ENCODE measurements at places on chromosomes 7 and 10.

GRCh38 chr7:92295391-92295790 is 49.6 kb downstream of the ANKIB1 start:
- no peak for DNase-seq

- DNase-seq, result no peak
Measured at GRCh38 chr7:151314401-151314800, 27.2 kb upstream of the NUB1 start.

GRCh38 chr10:13801907-13802288 is 215.1 kb downstream of the PRPF18 start:
- DNase-seq, result no peak

DNA sequence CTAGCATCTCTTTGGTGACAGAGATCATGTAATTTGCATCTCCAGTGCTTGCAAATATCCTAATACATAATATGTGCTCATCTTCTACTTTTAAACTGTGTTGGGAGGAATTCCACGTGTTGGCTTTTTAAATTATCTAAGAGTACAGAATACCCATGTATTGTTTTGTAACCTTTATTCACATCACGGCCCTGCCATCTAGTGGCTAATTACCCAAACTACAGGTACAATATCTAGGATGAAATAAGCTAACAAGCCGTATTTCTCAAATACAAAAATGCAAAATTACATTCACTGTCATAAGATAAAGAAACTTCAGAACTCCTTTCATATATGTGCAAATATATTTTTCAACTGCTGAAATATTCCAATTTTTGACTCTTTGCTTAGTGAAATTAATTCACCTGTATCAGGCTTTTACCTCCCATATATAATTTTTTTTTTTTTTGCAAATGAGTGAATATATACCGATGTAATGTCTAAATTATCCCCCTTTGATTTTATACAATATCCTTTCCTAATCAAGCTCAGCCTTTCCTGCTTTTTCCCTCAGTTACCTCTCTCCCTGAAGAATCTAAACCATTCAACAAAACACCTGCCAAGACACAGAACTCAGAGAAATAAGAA is 30.3 kb upstream of the LSM8 start:
- no peak for DNase-seq

DNA sequence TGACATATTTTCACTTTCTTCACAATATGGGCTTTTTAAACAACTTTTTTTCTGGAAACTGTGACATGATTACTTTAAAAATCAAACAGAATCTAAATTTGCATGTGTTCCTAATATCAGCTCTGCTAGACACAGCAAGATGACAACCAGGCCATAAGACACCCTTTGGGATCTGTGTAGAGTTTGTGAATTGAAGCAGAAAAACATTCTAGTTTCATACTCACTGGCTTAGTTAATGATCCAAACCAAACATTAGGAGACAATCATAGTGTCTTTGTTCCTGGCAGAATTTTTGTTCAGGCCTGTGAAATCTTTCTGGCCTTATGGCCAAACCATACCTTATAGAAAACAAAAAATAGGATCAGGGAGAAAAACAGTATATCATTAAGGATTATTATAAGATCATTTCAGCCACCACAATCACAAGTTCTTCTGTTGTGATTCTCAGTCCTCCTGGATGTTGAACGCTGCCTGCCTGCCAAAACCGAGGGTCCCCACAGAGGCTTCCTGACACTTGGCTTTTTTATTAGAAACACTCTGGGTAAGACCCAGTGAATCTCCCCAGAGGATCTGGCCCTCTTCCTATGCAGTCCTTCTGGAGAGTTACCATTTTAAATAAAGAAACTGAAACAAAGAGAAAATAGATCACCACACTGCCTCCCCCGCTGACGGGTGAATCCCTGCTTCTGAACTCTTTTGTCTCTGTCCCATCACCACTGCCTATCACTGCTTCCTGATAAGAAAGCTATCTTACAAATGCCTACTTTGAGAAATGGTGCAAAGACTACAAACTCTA is 79.2 kb upstream of the PPP1R3C start:
- DNase-seq, result no peak

DNA sequence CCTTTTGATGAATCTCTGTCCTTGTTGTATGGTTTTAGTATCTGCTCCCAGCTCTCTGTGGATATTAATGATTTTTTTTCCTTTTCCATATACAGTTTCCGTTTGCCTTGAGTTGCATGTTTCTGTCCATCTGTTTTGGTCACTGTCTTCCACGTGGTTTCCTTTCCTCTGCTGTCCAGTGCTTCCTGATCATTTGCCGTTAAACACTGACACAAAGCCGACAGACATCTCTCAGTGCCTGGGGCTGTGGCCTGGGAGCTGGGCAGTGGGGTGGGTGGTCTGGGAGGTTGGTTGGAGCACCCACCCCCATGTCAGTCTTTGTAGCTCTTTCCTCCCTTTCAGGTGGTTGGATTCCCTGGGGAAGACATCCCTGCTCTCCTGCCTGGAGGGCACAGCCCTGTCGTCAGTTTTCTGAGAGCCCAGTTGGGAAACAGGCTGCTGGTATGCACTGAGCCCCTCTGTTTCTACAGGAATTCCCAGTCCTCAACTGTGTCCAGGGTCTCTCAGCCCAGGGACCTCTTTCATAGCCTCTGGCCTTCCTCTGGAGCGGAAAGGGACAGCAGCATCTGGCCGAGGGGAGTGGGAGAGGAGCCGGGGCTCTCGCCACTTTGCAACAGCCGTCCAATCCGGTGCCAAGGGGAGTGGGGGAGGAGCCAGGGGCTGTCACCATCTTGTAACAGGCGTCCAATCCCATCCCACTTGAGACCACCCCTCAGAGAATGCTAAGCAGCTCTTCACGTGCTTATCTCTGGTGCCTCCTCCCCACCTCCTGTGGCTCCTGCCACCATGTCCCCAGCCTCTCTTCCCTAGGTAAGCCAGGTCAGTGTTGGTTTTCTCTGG is 26.7 kb upstream of the MKI67 start:
- no peak for DNase-seq

DNA sequence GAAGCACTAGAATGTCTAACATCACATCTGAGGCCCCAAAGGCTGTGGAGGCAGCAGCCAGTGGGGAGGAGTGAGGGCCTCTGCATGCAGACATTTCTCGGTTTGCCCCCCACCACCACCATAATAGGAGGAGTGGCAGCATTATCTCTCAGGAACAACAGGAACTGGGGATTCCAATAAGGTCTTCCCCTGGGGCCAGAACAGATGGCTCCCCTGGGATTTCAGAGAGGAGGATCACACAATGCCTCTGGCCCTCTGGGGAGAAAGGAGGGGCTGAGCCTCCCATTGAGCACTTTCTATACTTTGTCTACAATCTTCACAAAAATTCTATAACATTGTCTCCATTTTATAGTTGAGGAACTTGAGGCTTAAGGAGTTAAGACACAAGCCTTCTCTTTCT is 61.1 kb downstream of the GRID1 start:
- DNase-seq, result no peak

DNA sequence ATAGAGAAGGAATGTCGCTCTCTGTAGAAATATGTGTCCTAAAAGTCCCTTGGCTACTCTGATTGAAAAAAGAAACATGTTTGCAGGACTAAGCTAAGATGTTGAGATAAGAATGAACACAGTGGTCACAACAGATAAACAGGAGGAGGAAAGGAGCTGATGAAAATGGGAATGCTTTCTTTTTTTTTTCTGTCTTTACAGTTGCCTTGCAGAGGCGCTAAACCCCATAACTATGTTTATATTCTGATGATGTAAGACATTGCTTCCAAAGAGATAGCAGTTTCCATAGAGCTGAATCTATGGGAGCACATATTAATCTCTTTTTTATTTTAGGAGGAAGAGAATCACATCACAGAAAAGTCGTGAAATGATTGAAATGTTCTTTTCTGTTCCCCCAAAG is 153.5 kb upstream of the LYZL1 start:
- no peak for DNase-seq

- no peak for DNase-seq
Measured at GRCh38 chr10:30330497-30331168, 18.4 kb downstream of the MTPAP start.

GRCh38 chr10:110423650-110424049 is 74.1 kb upstream of the DUSP5 start:
- no peak for DNase-seq

GRCh38 chr10:18197706-18198105 is 57.5 kb downstream of the CACNB2 start:
- no peak for DNase-seq

- no peak for DNase-seq
Measured at GRCh38 chr7:33771422-33771821, 133.9 kb upstream of the BMPER start.

GRCh38 chr7:131203291-131203976 is 124.2 kb upstream of the MKLN1 start:
- no peak for DNase-seq

GRCh38 chr7:151732834-151733592 is 143.9 kb downstream of the PRKAG2 start:
- DNase-seq, result peak; percentile 29

DNA sequence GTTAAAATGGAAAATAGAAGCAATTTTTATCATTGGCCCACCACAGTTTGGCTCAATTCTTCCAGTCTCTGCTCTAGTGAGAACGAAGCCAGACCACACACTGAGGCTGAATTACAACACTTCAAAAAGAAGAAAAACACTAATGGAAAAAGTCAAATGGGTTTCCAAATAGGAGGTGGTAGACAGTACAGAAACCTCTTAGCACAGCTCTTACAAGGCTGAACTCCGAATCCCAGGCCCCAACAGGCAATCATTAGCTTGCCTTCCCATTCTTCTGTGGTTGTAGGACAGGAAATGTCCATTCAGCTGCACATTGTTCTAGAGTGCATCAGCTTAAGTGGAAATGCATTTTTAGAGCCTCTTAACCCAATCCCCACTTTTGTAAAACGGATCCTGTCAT is 115.1 kb upstream of the MEOX2 start:
- DNase-seq, result no peak

- DNase-seq, result no peak
Measured at GRCh38 chr7:158064631-158065030, 523.0 kb downstream of the PTPRN2 start.

GRCh38 chr10:69269761-69270160 is 8.5 kb upstream of the HK1 start:
- DNase-seq, result no peak

GRCh38 chr7:2886900-2887299 is 42.8 kb upstream of the GNA12 start:
- peak; percentile 61 for DNase-seq
